ENCODE measurements at places on chromosomes 3 and 15.

DNA sequence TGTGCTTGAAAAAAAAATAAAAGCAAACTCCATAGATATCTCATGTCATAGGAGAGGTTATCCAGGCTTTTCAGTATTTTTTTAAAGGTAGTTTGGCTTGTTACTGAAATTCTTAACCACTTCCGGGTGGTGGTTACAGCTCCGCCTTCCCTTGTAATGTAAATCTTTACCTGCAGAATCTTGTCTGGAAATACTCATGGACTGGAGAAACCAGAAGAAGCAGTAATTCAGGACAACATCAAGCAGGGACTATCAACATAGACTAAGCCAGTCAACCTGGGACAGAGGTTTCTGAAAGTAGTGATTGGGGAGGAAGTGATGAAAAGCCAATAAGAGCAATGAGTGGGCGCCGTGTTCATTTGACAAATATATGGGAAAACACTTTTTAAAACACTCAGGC lies 78.9 kb upstream of the SKOR1 start:
- no peak for DNase-seq

GRCh38 chr3:194194757-194195085 lies 58.8 kb downstream of the HES1 start:
- no peak for DNase-seq

DNA sequence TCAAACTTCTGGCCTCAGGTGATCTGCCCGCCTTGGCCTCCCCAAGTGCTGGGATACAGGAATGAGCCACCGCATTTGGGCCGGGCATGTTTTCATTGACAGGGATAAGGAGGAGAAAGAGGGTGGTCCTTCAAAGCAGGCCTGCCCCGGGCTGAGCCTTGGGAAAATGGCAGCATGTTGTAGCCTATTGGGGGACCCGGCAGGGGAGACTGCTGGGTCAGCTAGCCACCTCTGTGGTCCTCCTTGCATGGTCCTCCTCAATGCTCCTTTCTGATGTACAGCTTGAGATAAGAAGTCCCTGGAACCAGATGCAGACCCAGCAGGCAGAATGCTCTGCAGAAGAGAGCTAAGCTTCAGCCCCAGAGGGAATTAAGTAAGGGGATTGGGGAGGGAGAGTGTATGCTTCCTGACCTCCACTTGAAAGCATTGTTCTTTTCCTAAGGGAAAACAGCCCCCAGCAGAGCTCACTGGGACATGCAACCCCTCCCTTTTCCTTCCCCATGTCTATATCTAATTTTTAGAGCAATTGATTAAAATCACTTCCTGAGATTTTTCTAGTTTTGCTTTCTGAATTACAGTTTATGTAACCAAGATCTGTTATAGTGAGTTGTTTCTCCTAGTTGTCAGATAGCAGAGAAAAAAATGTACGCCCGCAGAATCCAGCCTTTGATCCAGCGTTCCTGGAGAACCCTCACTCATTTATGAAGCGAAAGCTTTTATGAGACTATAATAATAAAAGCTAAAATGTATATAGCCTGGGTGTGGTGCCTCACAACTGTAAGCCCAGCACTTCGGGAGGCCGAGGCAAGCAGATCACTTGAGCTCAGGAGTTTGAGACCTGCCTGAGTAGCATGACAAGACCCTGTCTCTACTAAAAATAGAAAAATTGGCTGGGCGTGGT lies 48.7 kb upstream of the VILL start:
- no peak for DNase-seq

GRCh38 chr3:156976933-156977332 lies 150.8 kb downstream of the LEKR1 start:
- no peak for DNase-seq

- no peak for DNase-seq
Observed at GRCh38 chr3:10547841-10548783, 42.7 kb upstream of the ATP2B2 start.

All from caudate nucleus (tissue), 63 donors.